ENCODE measurements at places on chromosomes 3 and 15.

GRCh38 chr15:56293495-56294292, 50.0 kb upstream of the RFX7 start:
- DNase-seq, result no peak

DNA sequence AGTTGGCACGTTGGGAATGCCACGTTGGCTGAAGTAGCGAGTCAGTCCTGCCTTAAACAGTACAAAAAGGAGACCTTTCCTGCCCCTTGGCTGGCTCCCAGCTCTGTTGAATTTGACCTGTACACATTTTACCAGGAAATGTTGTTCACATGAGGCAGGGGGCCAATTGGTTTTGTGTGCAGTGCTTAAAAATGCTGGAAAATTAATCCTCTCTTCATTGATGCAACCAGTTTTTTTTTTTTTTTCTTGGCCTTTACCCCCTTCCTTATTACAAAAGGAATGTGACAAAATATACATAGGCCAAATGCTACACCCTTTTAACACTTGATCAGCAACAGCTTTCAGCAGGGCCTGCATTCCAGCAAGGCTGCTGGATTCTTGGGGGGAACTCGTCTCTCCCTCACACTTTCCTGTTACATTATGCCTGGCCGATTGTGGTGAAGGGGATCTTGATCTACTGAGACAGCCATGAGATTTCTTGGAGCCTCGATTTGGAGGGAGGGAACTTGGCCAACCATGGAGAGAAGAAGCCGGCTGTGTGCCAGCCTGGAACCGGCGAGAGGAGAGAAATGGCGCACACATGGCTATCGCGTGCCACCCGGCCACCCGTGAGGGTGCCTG, 93.1 kb downstream of the DNASE1L3 start:
- DNase-seq, result no peak

- no peak for DNase-seq
Measured at GRCh38 chr3:124761935-124762660, 31.8 kb downstream of the UMPS start.

DNA sequence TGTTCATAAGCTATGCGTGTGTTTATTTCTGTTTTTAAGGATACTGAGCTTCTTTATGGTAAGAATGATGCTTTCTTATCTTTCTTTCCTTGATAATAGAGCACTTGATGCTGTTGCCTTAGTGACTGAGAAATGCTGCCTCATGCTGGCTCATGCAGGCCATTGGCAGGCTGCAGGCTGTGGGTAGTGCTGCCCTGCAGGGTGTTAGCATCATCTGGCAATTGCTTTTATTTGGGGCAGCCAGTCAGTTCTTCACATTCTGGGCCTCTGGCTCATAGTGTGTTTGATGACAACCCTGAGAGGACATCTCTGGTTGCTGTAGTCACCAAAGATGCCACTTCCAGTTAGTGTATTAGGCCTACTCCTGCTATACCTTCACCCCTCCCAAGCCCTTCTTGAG, 66.2 kb upstream of the ONECUT1 start:
- no peak for DNase-seq

DNA sequence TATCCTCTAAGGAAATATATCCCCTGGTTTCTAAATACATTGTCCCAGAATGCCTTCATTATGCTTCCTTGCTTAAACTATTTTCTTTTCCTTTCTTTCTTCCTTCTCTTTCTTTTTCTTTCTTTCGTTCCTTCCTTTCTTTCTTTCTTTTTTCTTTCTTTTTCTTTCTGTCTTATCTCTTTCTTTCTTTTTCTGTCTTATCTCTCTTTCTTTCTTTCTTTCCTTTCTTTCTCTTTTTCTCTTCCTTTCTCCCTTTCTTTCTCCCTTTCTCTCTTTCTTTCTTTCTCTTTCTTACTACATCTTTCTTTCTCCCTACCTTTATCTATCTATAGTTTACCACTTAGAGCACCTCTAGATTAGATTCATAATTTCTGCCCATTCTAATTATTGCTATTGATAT, 552.1 kb downstream of the PYDC2 start:
- no peak for DNase-seq

GRCh38 chr3:153087595-153088566, 74.1 kb upstream of the RAP2B start:
- peak; percentile 71 for DNase-seq

- DNase-seq, result no peak
Measured at GRCh38 chr3:195773956-195774537, 37.7 kb downstream of the MUC4 start.

DNA sequence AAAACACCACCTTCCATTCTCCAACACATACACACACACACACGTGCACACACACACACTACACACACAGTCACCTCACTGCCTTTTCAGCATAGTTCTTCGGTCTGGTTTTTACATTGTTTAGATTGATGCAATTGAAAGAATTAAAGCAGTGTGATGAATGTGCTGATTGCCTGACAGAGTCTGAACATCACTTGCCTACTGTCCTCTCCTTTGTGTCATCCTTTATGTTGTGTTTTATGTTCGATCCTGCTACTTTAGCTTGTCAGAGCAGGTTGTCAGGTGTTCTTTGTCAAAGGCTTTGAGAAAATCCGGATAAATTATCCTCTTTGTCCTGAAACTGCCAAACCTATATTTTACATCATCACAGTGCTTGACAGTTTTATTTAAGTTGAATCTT, 80.4 kb downstream of the IQCH start:
- no peak for DNase-seq

GRCh38 chr3:173066044-173067004, 74.7 kb downstream of the SPATA16 start:
- no peak for DNase-seq

GRCh38 chr15:57193161-57193560, 183.1 kb upstream of the CGNL1 start:
- DNase-seq, result no peak

GRCh38 chr3:66224220-66224619, 3.4 kb downstream of the SLC25A26 start:
- no peak for DNase-seq

GRCh38 chr3:8776406-8776805, 7.0 kb upstream of the OXTR start:
- no peak for DNase-seq

DNA sequence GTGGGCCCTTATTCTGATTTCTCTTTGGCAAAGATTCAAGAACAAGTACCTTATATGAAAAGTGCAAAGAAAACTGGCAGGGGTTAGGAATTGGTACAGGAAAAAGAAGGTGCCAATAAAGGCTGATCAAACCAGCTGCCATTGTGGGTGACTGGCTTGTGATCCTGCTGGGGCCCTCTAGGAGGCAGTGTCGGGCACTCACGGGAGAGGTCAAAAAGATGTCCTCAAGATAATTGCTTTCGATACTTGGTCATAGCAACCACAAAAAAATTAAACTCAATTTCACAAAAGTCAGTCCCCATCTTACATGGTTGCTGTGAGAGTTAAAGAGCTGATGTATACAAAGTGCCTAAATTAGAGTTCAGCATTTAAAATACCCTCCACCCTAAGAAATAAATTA, 31.0 kb upstream of the CAV3 start:
- no peak for DNase-seq

- DNase-seq, result no peak
Measured at GRCh38 chr3:142968319-142969025, 5.0 kb upstream of the PAQR9 start.

DNA sequence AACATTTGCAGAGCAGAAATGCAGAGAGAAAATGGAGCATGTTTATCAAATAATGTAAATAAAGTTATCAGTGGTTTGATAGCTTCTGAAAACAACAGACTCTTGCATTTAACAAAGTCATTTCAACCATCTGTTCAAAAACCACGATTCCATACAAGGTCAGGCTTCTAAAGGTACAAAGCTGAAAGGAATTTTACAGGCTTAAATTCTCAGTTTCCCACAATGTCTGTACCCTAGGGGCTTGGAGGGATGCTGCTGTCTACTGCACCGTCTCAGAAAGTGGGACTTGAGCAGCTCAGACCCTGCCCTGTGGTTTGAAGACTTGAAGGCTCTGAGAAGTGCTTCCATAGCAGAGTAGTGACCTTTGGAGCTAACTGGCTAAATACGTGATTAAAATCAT, 30.4 kb upstream of the TM4SF1 start:
- no peak for DNase-seq

- DNase-seq, result no peak
Measured at GRCh38 chr15:60821462-60822061, 342.6 kb upstream of the ICE2 start.

GRCh38 chr3:161875483-161875882, 378.9 kb downstream of the OTOL1 start:
- no peak for DNase-seq

- no peak for DNase-seq
Measured at GRCh38 chr3:133880287-133880686, 15.4 kb downstream of the RAB6B start.

DNA sequence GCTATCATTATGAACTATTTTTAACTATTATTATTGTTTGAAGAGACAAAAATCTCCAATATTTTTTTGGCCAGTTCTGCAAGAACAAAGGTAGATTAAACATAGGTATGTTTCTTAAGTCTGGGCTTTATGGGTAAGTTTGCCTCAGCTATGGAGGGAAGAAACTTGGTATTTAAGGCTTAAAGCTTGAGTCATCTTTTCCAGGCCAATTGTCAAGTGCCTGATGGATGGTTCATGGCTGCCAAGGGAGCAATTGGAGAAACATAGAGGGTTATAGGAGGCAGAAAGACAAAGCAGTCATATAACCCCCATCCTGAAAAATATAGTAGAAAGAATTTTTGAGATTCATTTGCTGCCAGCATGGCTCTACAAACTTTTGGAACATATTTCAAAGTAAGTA, 7.2 kb upstream of the STAC start:
- peak; percentile 24 for DNase-seq

GRCh38 chr3:187737006-187737367, 8.3 kb downstream of the BCL6 start:
- no peak for DNase-seq

GRCh38 chr3:52721002-52721729, 15.3 kb downstream of the SPCS1 start:
- DNase-seq, result no peak

DNA sequence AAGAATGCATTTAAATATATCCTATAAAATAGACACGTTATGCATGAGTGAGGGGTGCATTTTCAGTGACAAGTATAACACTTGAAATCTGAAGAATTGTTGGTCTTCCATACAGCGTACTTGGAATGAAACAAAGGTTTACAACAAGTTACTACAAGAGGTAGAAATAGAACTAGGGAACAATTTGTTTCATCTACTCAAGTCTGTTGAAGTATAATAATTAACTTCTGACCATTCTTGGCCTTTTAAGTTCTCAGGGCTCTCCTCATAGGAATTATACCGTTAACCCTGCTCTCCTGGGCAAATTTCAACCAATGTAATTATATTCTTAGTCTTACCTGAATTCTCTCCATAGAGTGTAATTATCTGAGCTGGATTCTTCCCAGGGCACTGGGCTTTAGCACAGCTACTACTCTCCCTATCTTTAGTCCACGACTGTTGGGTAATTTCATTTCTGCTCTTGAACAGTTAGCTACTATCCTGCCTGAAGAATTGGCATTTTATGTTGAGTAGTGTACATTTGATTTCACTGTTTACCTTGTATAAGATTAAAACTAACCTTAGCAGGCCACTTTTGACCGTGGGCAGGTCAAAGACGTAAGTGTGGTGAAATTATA, 100.6 kb downstream of the UBE2E2 start:
- no peak for DNase-seq

GRCh38 chr15:78681281-78682003, 40.4 kb upstream of the CHRNB4 start:
- DNase-seq, result no peak

GRCh38 chr3:190345027-190345821, 23.0 kb upstream of the CLDN1 start:
- peak; percentile 80 for DNase-seq

- DNase-seq, result no peak
Measured at GRCh38 chr3:169534439-169534838, 129.1 kb downstream of the MECOM start.

GRCh38 chr3:155805204-155805801, 775 bp downstream of the C3orf33 start:
- no peak for DNase-seq

- no peak for DNase-seq
Measured at GRCh38 chr3:12946649-12947316, 105.4 kb upstream of the RPL32 start.

- DNase-seq, result no peak
Measured at GRCh38 chr3:23873941-23874340, 42.8 kb downstream of the NKIRAS1 start.

DNA sequence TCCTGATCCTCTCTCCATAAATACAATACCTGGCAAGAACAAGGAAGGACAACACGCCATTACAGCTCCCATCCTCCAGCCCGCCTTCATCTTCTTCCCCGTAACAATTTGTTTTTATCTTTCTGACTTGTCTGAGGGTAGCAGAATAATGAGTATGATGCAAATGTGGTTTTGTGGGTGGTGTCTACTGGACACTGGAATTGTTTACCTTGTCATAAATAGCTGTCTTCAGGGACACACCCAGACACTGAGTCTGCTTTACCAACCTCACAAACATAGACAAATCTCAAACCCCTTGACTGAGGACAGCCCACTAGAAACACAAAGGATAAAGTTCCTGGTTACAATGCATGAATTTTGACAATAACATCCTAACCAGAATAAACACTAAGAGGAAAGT, 13.4 kb downstream of the WDR72 start:
- DNase-seq, result no peak

DNA sequence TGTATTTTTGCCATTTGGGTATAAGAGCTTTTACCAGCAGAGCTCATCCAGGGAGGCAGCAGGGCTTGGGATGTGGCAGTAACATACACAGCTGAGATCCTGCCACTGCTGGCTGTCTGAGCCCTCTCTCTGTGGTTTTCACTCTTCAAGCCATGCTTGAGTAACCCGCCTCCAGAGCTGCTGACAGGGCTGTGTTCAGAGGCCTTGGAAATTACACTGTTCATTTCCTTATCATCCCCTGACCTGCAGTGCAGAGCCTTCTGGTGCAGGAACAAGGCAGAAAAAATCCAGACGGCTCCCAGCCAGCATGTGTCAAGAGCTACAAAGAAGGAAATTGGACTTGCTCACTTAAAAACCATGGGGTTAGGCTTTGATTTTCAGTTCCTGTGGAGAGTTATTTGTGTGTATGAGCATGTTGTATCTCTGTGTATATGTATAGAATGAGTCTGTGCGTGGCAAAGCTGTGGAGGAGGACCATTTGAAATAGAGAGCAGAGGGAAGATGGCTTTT, 47.0 kb downstream of the ZNF609 start:
- DNase-seq, result peak; percentile 65

GRCh38 chr3:198071602-198072287, 111.7 kb downstream of the LMLN start:
- peak; percentile 25 for DNase-seq

DNA sequence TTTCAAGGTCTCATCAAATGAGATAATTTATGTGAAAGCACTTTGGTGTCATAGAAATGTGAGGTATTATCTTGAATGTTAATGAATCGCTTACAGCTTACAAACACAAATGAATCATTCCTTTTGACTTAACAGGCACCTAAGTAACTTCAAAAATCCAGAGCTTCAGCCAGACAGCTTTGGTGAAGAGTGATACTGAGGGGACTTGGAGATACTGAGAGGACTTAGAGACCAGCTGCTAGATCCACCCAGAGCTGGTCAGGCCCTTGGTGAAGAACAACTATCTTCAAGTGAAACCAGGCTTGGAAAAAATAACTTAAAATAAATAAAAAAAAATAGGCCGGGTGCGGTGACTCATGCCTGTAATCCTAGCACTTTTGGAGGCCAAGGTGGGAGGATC, 16.2 kb upstream of the ZFYVE19 start:
- DNase-seq, result no peak

Measured in AG09309 (cell line).